Activated CD4-positive, alpha-beta T cell treated with anti-CD3 and anti-CD28 coated beads for 1 hour (primary cell): ENCODE measurements at places on chromosomes 5 and 9.
A peak's percentile ranks its signal among the peaks of the same experiment; 100 is the strongest.

DNA sequence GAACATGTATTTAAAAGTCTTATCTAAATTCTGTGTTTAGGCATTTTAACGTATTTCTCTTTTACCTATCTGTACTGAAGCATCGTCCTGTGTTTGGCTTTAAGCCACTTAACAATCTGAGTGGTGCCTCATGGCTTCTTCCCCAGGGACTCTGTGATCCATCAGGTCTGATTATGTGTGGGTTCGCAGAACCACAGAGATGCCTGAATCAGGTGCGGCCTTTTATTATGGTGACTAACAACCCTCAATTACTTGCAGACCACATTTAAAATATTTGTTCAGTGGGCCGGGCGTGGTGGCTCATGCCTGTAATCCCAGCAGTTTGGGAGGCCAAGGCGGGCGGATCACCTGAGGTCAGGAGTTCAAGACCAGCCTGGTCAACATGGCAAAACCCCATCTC lies 39.6 kb upstream of the SAP30L start:
- DNase-seq: no peak

GRCh38 chr9:136808806-136809158 lies 1.0 kb downstream of the RABL6 start:
- DNase-seq: no peak

DNA sequence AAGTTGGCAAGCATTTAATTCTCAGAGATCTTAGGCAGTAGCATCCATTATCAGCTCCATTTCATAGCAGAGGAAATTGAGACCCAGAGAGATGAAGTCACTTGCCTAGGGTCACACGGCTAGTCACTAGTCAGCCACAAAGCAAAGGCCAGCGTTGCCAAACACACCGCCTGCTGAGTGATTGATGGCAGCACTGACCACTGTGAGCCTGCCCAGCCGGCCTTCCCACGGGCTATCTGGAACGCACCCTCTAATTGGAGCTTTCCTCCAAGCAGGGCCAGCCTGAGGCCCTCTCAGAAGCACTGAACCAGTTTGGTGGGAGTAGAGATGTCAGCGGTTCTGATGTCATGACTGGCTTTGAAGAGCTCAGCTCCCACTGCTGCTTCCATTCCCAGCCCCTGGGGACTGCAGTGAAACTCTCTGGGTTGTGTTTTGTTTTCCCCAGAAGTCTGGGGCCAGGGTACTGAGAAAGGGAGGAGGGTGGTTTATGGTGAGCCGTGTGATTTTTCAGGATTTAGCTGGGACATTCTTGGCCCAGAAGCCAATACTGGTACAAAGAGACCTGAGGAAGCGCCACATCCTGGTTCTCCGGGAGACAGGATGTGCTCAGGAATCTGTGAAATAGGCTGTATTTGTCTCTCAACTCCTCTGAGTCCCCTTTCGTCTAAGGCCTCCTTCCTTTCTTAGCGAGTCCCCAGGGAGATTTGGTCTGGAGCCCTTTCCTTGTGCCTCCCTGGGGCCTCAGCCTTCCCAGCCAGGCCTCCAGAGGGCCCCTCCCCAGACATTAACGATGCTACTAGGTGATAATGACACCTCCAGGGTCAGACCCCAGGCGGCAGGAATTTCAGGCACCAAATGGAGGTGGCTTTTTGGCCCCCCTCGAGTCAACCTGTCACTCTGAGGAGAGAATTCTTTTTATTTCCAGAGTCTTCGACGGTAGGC lies 44.5 kb downstream of the SPRY4 start:
- no peak for DNase-seq

DNA sequence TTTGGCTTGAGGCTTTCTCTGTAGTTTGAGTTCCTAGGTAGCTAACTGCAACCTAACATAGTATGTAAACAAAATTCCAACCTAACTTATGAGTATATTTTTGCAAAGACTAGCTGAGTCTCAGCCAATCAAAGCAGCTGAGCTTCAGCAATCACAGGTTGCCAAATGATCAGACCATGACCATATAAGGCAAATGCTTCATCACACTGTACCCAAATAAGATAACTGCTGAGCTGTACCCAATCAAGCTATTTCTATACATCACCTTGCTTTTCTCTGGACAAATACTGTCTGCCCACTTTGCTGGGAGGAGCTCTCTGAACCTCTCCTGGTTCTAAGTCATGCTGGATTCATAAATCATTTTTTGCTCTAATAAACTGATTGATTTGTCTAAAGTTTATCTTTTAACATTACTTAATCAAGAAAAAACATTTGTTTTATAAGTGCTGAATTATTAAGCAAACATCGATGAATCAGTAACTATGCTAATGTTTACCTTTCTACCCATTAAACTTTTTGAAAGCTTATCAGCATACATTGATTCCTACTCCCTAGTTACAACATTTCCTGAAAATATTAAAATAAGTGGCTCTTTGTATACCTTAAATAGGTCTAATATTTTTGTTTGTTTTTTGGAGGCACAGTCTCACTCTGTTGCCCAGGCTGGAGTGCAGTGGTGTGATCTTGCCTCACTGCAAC lies 129.7 kb upstream of the PCA3 start:
- no peak for DNase-seq

DNA sequence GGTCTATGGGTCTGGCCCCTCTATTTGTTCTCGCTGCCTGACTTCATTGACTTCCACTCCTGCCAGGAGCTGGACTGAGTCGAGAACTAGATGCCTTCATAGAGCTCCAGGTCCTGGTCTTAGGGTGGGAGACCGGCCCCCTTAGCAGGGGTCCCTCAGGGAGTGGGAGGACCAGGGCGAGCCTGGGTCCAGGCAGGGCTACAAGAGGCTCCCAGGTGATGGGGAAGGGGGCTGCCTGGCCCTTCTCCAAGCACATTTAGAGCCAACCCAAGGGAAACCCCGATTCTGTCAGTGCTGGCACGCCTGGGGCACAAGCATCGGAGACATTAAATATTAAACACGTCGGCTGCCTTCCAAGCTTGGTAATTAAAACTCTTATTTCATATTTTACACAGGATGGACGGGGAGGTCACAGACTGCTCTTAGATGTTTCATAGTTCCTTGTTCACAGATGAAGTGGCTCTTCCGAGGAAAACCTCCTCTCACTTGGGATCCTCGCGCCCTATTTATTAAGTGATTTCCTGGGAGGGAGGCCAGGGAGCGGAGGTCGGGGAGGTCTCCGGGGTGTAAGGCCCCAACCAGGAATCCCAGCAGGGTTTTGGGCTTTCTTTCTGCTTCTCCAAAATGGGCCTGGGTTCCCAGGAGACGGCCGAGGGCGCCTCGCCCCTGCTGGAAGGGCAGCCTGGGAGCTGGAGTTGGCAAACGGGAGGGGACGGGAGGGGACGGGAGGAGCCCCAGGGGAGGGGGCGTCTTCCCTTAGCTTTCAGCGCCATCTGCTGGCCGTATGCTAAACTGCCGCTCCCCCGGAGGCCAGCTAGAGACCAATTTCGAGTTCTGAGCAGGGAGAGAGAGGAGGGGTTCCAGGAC lies 23.4 kb upstream of the ZBTB43 start:
- DNase-seq: peak; percentile 78
